ENCODE measurements at places on chromosomes 5 and 9.

- DNase-seq = no peak
Measured at GRCh38 chr5:146208916-146209522, 5.6 kb downstream of the RBM27 start.

DNA sequence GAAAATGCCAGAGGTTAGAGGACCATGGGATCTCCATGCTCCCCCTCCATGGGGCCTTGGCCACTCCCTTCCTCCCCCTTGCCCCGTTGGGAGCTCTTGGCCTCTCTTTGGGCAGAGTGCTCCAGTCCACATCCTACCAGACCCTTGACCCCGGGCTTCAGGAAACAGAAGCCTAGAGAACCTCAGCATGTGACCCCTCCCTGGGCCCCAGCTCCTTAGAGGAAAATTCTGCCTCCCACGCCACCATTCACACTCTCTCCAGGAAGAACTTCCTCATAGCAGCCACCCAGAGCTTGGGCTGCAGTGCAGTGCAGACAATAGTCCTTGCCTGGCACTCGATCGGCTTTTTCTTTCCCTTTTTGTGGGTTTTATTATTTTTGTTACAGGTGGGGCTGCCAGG, 6.0 kb downstream of the LHX6 start:
- DNase-seq = no peak

DNA sequence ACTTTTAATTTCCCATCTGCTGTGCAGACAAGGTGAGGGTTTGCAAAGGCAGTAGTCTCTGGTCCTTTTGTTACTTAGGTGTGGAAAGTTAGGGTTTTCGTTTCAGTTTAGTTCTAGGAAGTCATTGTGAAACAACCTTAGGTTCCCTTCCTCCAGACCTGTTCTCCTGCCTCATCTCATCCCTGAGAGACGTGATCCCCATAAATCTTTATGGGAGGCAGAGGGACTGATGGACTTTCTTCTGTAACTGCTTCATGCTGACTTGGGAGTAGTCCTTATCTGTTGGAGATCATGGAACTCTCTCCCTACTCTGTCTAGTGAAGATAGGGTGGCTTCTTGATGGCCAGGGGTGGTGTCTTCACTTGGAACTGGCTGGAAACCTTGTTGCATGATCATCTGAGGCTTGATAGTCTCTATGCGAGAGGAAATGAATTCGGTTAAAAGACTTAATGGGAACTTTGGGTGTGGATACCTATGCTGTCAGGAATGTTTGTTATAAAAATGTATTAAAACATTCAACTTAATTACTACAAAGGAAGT, 7.2 kb upstream of the GM2A start:
- no peak for DNase-seq

DNA sequence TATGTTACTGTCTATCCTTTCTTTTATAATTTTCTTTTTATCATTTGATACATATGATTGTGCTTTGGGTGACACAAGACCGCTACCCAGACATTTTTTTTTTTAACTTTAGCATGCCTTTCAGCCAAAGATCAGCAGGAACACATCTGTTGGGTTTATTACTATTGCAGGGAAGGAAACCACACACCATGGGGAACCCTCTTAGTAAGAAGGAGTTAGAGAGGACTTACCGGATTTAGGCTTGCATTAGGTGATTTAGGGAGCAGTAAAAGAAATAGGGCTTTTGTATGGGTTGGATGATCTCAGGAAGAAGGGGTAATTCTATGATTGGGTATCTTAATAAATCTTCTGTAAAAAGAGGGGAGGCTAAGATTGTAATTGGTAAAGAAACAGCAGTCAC, 138.2 kb downstream of the SNX18 start:
- no peak for DNase-seq

GRCh38 chr5:95969651-95970358, 8.2 kb upstream of the ELL2 start:
- no peak for DNase-seq

GRCh38 chr5:59763541-59763940, 130.0 kb downstream of the PDE4D start:
- no peak for DNase-seq

GRCh38 chr5:137336161-137336560, 163.0 kb downstream of the SPOCK1 start:
- DNase-seq = no peak

DNA sequence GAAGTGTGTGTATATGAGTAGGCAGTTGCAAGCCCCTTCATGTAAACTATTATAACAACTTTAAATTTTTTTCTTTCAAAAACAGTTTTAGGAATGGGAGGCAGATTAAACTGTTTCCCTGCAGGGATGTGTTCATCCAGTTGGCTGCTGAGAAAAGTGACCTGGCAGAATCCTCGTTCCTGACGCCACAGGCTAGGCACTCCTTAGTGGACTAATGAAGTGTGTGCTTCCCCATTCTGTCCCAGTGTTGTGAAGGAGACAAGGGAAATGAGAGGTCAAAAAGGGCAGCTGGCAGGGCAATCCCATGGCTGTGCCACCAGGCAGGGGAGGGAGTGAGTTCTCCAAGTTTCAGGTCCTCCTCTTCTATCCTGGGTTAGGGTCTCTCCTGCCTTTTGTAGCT, 59.8 kb downstream of the FOXD1 start:
- no peak for DNase-seq

- no peak for DNase-seq
Measured at GRCh38 chr5:160699301-160699700, 152.7 kb downstream of the ATP10B start.

DNA sequence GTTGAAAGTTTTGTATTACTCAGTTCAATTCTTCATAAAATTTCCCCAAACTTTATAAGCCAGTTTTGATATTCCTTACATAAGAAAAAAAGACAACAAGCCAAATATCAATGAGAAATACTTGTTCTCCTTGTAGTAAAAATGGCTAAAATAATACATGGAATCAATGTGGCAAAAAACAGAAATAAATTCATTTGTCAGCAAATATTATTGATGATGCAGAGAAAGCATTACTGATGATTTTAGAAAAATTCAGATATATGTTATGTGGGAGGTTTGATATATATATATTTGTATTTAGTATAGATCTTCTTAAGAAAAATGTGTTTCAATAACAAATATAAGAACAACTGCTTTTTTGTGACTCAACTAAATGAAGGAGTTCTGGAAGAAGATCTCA, 127.0 kb upstream of the PUM3 start:
- DNase-seq = no peak

- DNase-seq = no peak
Measured at GRCh38 chr9:5191985-5192384, 6.5 kb upstream of the INSL6 start.

DNA sequence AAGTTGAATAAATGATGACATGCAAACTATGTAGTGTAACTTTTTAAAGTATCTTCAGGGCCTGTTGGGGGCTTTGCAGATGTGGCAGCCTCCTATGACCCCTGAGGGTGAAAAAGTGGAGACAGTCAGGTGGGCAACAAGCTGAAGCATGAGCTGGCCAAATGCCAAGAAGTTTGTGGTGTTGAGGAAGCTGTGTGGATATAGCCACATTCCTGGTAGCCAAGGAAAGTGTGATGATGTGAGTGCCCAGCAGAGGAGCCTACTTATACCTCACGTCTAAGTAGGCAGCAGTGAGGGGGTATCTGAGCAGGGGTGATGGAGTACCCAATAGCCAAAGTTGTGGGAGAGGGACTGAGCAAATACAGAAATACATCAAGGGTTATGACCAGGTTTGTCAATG, 621.2 kb upstream of the CDH6 start:
- no peak for DNase-seq

- no peak for DNase-seq
Measured at GRCh38 chr9:21682381-21682780, 120.1 kb upstream of the MTAP start.

GRCh38 chr9:135416664-135417290, 62.8 kb upstream of the PPP1R26 start:
- no peak for DNase-seq

- no peak for DNase-seq
Measured at GRCh38 chr5:149082271-149082670, 19.4 kb upstream of the SH3TC2 start.

- DNase-seq = no peak
Measured at GRCh38 chr9:19464061-19464763, 55.4 kb downstream of the ACER2 start.

GRCh38 chr9:136745389-136746154, 2.8 kb downstream of the LCN6 start:
- DNase-seq = no peak
